ENCODE measurements at places on chromosomes 5 and 9.

DNA sequence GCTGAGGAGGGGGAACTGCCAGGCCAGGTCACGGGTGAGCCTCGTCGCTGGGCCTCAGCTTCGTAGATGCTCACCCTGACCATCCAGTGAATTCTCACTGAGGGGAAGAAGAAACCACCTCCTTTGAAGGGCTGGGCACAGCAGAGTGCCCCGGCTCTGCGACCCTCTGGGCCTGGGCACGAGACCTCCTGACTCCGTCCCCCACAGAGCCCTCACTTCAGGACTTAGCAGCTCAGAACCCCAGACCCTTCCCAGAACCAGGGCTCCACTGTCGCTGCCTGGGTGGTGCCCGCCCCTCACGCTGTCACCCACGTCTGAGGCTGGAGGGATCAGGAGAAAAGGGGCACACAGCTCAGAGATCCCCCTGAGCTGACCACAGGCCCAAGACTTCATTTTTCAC lies 34.3 kb upstream of the TMEM250 start:
- no peak for DNase-seq

- DNase-seq, result no peak
Observed at GRCh38 chr5:105816961-105817360, 1853.8 kb downstream of the EFNA5 start.

DNA sequence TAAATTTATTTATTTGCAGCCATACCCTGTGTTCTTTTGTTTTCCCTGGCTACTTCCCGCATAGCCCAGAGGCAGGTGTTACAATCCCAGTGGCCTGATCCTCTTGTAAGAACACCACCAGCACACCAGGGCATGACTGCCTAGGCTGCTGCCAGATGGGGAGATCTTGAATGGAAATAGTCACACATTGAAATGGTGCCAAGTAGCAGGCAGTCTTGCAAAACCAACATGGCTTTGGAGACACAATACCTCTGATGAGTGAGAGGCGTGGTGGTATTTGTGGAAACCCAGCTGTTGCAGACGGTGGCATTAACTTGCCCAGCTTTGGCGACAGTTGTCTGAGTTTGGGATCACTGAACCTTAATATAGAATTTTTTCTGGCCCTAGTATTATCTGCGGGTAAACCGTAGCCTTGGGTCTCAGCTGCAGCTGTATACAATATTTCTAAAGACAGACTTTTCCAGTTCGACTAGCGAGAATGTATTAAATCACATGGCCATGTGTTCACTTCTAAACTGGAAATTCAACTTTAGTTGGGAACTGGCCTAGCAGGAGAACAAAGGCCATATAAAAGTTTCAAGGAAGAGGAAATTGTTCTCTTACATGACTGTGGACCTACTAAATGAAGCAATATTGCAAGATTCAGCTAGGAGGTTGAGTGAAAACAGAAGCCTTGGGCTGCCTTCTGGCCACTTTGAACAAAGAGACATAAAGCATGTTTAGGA lies 277.0 kb downstream of the SMARCA2 start:
- DNase-seq, result peak; percentile 98

DNA sequence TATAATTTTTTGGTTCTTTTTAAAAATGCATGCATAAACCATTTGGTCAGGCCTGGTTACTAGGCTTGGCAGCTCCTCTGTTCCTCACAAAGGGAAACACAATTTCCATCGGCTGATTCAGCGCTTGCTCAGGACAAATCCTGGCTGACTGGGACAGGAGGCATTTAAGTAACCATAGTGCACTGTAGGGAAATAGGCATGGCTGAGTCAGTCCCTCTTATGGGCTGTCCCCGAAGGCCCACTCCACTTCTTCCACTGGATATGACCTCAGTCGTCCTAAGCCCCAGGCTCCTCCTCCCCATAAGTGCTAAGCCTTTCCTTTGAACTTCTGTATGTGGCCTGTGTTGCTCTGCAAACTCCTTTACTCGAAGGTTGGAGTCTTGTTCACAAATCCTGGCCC lies 71.2 kb upstream of the GLIS3 start:
- DNase-seq, result no peak

- peak; percentile 30 for DNase-seq
Observed at GRCh38 chr9:137611623-137612609, 6.4 kb downstream of the ARRDC1 start.

- DNase-seq, result no peak
Observed at GRCh38 chr5:2749514-2750025, 1.9 kb downstream of the IRX2 start.

GRCh38 chr9:744790-745484 lies 96.6 kb upstream of the DMRT1 start:
- no peak for DNase-seq

DNA sequence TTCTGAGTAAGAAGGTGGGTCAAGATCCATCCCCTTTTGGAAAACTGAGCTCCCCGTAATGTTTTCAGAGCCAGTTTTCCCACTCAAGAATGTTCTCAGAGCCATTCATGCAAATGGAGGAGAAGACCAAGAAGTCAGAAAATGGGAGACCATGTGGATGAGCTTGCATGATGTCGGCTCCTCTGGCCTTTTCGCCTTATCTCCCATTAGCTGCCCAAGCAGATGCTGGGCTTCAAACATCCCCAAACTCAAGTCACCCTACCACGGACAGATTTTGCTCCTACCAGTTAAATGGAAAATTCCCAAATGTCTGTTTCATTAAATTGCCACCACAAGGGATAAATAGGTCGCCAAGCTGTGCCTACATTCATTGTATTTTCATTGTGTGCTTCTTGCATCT lies 161.4 kb downstream of the ICE1 start:
- no peak for DNase-seq

- peak; percentile 91 for DNase-seq
Observed at GRCh38 chr9:121213136-121213806, 11.6 kb upstream of the RAB14 start.

GRCh38 chr5:125367702-125368101 lies 621.3 kb upstream of the ZNF608 start:
- no peak for DNase-seq

DNA sequence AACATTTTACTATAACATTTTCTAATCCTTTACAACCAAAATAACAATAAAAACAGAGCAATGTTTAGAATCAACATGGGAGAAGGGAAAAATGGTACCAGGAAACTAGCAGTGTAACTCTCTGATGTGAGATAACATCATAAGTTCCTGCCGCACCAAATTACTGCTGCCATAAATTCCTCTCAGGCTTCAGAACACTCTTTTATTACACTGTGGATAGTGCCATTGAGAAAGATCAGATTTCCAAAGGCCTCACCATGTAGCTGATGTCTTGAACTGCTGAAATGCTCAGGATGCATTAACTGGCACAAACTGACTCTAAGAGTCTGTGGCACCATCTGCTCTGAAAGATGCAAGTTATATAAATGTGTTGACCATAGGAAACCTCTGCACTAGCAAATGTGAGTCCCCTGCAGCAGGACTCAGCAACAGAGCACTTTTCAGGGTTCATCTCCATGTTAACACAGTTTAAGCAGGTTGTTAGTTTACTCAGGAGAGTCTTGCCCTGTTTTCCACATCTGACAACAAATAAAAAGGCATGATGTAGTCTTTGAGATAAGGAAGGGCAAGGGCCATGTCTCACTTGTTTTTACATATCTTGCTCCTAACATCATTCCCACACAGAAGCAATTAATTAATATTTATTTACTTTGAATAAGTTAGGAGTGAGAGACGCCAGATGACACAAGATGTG lies 218.1 kb downstream of the CETN3 start:
- no peak for DNase-seq

DNA sequence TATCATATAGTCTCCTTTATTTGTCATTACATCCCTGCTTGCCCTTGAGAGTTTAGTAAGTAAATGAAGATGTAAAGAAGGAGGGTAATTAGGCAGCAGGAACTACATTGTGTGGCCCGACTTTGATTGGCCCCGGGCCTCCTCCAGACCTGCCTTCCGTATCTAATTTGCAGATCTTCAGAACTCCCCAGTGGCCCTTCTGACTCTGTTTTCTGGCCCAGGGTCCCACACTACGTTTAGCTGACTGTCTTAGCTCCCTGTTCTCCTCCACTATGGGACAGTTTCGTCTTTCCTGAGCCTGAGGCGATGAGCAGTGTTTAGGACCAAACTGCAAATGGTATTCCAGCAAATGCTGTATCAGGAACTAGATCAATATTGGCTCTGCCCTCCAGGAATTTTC lies 21.6 kb upstream of the CTSL start:
- no peak for DNase-seq

- no peak for DNase-seq
Observed at GRCh38 chr5:142421621-142422397, 97.0 kb upstream of the SPRY4 start.

DNA sequence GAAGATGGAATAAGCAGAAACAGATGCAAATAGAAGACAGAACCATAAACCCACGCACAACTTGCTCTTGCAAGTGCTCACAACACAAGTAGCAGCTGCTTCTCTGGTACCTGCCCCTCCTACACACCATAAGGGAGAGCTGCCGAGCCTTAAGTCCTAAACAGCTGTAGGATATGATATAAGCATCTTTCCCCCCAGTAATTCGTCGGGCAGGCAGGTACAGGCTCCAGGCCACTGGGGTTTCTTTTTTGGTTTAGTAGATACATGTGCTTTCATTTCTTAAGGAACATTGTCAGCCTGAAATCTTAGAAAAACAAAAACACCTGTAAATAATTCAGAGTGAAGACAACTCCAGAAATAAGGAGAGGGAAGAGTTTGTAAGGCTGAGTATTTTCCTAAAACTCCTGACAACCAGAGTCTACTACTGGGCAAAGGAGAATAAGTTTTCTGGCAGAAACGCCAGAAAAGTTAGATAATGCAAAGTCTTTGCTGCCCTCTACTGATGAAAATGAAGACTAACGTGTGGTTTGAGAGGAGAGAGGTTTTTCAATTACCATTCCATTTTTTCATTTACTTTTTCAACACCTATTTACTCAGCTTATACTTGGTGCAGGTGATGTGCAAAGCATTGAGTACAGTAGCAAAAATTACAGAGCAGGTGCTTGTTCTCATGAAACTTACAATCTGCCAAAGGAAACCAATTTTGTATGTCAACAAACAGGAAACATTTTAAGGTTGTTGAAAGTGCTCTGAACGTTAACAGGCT lies 20.1 kb upstream of the TCERG1 start:
- peak; percentile 40 for DNase-seq

- peak; percentile 1 for DNase-seq
Observed at GRCh38 chr5:59051951-59052350, 469.1 kb downstream of the RAB3C start.

DNA sequence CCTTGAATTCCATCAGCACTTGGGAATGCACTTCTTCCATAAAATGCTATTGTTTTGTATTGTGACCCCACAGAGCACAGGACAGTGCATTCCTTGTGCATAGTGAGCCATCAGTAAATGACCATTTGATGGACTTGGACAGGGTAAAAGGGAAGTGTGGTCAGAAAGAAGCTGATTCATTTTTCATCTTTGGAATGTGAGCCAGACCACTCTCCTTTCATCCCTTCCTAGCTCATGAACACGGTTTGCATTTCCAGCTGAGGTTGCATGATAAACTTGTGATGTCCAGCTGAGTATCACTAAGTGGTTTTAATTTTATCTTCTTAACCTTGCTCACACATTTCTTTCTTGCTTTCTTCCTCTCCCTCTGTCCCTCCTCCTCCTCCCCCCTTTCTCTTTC lies 101.3 kb downstream of the NUDT12 start:
- no peak for DNase-seq

- DNase-seq, result no peak
Observed at GRCh38 chr5:170757182-170757601, 26.3 kb upstream of the GABRP start.

- DNase-seq, result peak; percentile 78
Observed at GRCh38 chr5:81851481-81852178, 100.7 kb upstream of the SSBP2 start.

GRCh38 chr5:122581629-122582028 lies 193.3 kb upstream of the SNX2 start:
- DNase-seq, result no peak

- no peak for DNase-seq
Observed at GRCh38 chr5:135995976-135996375, 32.8 kb upstream of the TGFBI start.

DNA sequence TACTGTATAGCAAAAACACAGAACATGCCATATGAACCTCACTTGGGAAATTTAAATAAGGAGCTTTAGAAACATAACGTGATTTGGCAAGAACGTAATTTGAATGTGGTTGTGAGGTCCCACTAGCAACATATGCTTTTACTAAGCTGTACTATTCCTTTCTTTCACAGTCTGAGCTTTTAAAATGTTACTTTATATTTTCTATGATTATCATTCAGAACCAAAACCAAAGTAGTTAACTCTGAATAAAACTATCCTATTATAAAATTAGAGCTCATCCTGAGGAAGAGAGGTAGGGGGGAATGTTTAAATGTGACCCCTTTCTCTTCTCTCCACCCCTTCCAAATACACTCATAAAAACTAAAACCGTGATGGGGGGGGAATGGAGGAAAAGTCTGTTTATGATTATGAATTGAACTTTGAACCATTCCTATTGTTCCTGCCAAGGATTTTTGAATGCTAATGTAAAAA lies 435.7 kb downstream of the NFIB start:
- DNase-seq, result no peak

DNA sequence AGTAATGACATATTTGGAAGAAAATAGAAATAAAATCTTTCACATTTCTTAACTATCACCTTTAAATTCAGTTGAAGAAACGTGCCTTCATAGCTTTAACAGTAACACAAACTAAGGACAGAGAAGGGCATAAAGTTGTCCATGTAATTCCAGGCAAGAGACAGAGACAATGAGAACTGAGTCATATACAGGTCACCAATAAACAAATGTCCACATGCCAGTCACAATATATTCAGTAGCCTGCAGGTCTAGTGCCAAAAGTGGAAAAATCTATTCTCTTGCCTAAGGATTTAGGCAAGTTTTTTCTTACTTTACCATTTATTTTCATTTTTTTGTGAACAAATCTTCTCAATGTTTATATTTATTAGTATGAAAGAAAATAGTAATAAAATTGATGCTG lies 1711.5 kb upstream of the NUDT12 start:
- no peak for DNase-seq

GRCh38 chr5:109307951-109308350 lies 101.8 kb downstream of the PJA2 start:
- DNase-seq, result no peak

- DNase-seq, result no peak
Observed at GRCh38 chr5:50990296-50990924, 324.0 kb downstream of the PARP8 start.

GRCh38 chr5:145800181-145800580 lies 35.0 kb downstream of the PRELID2 start:
- DNase-seq, result no peak

- DNase-seq, result no peak
Observed at GRCh38 chr5:113125371-113125770, 148.8 kb downstream of the DCP2 start.

DNA sequence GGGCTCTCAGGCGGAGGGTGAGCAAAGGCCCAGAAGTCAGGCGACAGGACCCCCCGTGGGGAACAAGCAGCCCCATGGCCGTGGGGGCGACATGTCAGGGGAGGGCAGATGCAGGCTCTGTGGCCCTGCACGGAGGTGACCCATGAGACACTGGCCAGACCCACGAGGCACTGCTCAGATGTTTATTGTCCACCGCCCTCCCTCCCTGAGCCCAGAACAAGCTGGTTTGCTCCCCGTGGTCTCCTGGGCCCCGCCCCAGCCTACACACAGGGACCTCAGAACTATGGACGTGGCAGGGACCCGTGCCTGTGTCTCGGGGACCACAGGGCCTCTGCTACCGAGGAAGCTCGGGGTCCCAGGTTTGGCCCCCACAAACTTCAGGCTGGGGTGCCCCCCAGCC lies 1.9 kb downstream of the FUT7 start:
- no peak for DNase-seq
